Stimulated activated CD4-positive, alpha-beta T cell treated with anti-CD3 and anti-CD28 coated beads, TNF-alpha, amount 100 ng/mL, for 4 hours (primary cell): ENCODE measurements at places on chromosomes 13 and 19.

GRCh38 chr19:32415669-32416068, 10.1 kb downstream of the DPY19L3 start:
- DNase-seq, result no peak

GRCh38 chr13:46595885-46596275, 42.9 kb downstream of the LRCH1 start:
- DNase-seq, result no peak

- no peak for DNase-seq
These were observed 10.1 kb downstream of the PAK4 start for GRCh38 chr19:39135701-39136100.

DNA sequence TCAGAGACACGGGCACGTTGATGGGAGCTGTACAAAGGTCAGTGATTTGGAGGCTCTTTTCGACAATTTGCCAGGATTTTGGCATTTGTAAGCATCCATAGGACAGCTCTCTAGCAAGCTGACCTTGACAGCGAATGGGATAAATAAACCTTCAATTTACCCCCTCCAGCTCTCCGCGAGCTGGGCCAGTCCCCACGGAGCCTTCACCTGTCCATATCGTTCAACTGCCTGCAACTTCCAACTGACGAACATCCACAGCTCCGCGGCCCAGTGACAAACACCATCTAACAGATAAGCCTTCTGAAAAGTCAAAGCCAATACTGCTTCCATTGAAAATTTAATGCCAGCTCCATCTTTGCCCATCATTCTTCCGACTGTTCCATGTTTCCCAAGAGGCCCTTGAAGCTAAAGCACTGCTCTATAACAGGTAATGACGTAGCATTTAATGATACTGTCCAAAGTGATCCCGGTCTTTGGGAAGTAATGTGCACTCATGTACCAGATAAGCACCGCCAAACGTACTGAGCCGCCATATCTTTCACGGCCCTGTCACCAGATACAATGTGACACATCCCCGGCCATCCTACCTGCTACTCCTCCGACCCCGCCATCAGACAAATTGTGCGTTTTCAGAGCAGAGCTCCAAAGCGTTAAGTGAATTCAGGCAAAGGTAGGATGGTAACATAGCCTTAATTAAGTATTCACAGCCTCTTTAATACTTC, 365.3 kb upstream of the ZNF507 start:
- DNase-seq, result no peak

- DNase-seq, result no peak
These were observed 1.0 kb downstream of the FLT1 start for GRCh38 chr13:28493740-28494503.

- no peak for DNase-seq
These were observed 5.3 kb upstream of the KBTBD6 start for GRCh38 chr13:41137951-41138350.

DNA sequence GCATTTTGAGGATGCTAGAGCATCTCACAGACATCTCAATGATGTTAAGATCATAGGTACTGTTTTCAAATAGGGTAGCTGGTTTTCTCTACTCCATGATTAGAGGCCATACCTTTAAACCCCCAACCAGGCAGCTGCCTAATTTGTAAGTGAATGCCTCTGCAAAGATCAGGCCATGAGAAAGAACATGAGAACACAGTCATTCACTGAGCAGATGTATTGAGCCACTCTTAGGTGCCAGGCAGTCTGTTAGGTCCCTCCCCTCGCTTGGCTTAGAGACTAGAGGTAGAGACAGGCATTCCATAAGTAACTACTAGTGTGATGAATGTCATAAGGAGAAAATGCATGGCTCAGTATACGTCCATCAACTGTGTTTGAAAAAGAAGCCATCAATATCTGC, 410.0 kb downstream of the FGF9 start:
- no peak for DNase-seq

DNA sequence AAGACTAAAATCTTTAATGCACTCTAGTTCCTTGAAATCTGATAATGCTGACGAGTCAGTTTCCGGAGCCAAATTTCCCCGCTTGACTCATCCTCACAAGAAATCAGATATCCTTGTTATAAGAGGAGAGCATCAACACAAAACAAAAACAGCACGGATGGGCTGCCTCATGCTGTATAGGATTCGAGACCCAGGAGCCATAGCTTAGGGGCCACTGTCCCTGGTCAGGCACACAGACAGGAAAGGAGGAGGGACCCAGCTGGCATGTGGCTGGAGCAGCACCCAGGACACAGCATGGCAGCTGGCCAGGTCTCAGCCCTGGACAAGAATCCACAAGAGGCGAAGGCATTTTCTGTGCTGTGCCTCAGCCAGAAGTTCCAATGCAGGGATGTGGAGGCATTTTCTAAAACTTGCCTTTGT, 110.2 kb upstream of the SPATA13 start:
- DNase-seq, result no peak

- no peak for DNase-seq
These were observed 104.2 kb downstream of the ITGBL1 start for GRCh38 chr13:101556676-101557123.

DNA sequence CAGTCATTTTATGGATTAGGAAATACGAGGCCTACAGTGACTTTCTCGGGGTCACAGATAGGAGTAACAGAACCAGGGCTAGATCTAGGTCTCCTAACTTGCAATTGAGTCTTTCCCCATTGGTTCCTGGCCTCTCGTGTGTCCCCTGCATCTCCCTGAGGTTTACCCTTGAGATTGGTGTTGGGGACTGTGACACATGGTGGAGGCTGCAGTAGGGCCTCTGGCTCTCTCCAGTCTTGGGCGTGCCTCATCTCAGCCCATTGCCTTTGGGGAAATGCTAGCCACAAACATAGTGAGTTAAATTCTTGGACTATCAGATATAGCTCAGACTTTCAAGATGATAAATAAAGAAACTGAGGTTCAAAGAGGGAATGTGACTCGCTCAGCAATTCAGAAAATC, 212.1 kb downstream of the KCNRG start:
- DNase-seq, result no peak
